NCI-H524 treated with DMSO at 0.1 percent for 48 hours (cell line): ENCODE measurements at places on chromosomes 12 and 14.

DNA sequence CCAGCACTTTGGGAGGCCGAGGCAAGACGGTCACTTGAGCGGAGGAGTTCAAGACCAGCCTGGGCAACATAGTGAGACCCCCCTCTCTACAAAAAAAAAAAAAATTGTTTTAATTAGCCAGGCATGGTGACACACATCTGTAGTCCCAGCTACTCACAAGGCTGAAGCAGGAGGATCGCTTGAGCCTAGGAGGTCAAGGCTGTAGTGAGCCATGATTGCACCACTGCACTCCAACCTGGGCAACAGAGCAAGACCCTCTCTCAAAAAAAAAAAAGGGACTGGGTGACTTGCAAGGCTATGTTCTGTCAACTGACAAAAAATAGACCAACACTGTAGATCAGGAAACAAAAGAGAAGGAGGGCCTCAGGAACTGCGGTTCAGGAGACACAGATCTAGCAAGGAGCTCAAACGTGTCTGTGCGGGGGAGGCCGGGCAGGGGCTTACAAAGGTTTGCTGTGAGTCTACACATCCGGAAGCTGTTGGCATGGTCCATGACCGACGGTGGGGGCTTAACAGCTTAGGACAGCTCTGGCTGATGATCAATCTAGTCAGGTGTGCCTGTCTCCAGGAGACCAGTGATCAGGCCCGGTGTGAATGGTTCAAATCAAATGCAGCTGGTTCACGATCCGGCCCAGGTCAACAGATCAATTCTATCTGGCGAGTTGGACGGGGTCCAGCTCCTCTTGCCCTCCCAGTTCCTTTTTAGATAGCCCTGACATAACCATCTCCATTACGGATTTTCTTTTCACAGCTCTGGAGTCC lies 31.7 kb upstream of the INF2 start:
- no peak for DNase-seq

- no peak for DNase-seq
Observed at GRCh38 chr14:54893151-54893760, 9.4 kb downstream of the GCH1 start.

- no peak for DNase-seq
Observed at GRCh38 chr12:111868676-111869588, 26.9 kb downstream of the MAPKAPK5 start.

GRCh38 chr12:106127338-106128126 lies 11.2 kb downstream of the NUAK1 start:
- DNase-seq = no peak

DNA sequence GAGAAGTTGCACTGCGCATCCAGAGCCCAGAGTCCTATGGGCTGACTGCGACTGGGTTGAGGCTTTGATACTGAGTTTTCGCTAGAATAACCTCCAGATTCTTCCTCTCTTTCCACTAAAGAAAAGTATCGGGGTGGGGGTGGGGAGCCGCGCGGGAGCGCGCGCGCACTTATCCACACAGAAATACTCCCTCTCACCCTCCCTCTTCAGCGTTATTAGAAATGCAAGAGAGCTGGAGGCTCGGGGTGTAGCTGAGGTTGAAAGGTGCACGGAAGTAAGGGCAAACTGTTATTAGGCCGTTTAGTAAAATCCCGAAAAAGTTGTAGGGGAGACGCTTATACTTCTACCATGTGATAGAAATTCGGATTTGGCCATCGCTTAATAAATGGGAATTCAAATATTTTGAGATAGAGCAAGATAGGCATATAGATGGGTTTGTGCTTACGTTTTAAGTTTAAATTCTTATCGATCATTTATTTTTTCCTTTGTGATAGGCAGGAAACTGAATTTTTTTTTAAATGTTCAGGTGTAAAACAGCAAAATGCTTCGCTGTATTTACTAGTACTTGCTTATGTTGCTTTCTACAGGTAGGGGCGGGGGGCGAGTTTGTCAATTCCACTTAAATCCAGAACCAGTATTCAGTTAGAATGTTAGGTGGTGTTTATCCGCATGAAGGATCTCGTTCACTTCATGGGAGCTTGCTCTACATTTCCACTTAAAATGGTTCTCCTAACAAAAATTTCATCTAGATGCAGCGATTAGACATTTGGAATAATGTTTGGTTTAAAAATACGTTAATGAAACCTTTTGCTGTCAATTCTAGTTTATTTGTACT lies 1.1 kb downstream of the ARHGAP5 start:
- peak; percentile 64 for DNase-seq

DNA sequence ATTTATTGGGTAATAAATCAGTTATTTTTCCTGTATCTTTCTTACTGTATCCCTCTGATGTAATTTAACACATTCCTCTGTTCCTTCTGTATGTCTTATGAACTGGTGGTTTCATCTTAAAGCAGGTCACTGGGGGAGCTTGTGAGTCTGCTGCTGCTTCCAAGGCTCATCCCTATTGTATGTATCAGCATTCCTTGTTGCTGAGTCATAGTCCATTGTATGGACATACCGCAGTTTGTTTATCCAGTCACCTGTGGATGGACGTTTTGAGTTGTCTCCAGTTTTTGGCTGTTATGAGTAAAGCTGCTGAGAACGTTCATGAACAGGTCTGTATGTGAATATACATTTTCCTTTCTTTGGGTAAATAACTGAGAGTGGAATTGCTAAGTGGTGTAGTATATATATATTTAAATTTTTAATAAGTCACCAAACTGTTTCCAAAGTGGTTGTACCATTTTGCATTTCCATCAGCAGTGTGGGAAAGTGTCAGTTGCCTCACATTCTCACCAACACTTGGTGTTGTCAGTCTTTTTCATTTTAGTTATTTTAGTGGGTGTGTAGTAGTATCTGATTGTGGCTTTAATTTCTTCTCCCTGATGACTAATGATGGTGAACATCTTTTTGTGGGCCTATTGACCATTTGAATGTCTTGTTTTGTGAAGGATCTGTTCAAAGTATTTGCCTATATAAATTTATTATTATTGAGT lies 82.7 kb downstream of the BEGAIN start:
- no peak for DNase-seq

GRCh38 chr12:27220055-27220987 lies 23.8 kb upstream of the STK38L start:
- DNase-seq = no peak

GRCh38 chr12:125873016-125873415 lies 807.8 kb downstream of the AACS start:
- no peak for DNase-seq

DNA sequence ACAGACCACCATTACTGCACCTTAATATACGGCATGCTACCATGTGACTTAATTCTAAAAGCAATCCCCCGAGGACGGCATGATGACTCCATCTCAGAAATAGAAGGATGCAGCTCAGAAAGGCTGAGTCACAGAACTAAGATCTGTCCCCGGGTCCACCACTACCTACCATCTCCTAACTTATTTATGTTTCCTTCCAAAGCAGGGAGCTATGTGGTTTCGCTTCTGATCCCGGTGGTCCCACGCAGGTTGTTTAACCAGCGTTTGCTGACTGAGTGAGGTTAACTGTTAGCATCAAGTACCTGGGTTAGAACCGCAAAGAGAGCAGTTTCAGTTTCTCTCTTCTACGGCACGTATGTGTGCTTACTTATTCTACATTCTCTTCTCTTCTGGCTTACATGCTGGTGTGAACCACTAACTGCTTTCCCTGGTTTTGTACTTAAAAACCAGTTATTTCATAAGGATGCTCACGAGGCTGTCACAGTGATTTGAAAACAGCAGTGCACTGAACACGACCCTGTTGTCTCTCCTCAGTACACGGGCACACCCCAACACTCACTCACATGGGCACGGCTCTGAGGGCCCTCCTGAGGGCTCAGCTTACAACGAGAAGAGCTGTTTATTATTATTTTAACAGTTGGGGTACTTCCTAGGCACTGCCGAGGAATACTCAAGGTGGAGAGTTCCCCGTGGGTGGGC lies 66.7 kb downstream of the CCDC88C start:
- DNase-seq = no peak
